HEK293T (cell line): ENCODE measurements at places on chromosomes 6 and 20.

GRCh38 chr6:44837255-44837654, 449.7 kb downstream of the CDC5L start:
- no peak for DNase-seq

GRCh38 chr6:90458353-90459224, 128.3 kb downstream of the MAP3K7 start:
- no peak for DNase-seq

- no peak for DNase-seq
These were observed 105.4 kb downstream of the TSHZ2 start for GRCh38 chr20:53077373-53078205.

DNA sequence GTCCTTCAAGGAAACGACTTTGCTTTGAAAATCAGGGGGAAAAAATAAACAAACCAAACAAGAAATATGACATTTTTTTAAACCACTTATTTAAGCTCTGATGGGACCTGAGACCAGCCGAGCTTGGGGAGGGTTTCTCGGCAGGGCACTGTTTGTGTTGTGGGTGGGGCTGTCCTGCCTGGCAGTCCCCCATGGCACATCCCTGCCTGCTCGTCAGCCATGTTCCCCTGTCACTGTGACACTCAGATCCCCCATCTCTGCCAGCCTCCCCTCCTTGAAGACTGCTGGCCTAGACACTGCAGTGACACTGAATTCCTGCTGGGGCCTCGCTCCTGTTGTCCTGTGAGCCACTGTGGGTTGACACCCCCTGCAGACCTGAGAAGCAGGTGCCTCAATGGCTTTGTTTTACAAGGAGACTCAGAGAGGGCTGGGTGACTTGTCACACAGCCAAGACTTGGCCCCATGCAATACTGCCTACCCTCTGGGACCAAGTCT, 95.1 kb upstream of the PTPN1 start:
- DNase-seq: no peak

DNA sequence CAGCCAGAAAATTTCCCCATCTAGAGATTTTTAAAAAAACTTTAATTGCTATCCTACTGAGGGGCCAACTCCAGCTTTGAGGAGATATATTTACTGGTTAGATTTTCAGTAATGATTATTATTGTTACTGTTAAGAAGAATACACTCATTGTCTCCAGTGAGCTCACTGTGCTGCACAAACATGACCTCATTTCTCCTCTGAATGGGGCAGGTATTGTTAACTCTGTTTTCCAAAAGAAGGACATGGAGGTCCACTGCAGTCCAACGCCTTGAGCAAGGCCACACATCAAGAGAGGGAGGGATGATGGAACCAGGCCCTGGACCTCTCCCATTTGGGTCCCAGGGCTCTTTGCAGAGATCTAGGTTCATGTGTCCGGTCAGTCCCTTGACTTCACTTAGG, 13.9 kb upstream of the SCUBE3 start:
- no peak for DNase-seq

GRCh38 chr6:127554435-127555006, 22.5 kb upstream of the C6orf58 start:
- DNase-seq: peak; percentile 49

DNA sequence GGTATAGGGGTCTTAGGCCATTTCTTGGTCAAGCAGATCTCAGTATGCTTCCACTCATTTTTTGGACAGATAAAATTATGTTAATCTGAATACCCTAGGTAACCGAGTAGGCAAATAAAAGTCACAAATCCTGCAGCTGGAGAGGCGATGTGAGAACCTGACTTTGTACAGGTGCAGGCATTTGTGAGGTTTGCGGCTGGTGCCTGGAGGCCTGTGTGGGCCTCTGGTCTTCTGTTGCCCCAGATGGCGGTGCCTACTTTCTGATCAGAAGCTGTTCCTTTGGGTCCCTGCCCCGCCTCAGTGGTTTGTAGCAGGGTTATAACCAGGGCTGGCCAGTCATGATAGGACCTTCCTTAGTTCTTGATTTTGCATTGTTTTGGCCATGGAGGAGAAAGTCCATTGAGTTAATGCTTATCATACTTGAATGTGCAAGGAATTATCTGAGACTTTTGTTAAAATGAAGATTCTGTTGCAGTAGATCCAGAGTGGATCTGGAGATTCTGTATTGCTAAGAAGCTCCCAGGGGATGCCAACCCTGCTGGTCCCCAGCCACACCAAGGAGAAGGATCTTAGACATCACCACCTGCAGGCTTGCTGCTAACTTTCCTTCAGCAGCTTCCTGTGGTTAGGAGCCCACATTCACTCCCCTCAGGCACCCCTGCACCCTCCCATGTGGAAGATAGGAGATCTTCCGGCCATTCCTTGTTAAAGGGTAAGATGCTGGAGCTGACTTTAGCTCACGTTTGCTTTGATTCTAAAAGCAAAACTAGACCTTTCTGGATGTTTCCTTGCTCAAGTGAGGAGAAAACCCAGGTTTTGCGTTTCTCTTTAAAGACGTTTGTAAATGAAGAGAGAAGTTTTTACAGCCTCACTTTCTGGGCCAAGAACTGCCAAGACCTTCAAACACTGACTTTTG, 50.7 kb downstream of the LRRC1 start:
- DNase-seq: no peak

DNA sequence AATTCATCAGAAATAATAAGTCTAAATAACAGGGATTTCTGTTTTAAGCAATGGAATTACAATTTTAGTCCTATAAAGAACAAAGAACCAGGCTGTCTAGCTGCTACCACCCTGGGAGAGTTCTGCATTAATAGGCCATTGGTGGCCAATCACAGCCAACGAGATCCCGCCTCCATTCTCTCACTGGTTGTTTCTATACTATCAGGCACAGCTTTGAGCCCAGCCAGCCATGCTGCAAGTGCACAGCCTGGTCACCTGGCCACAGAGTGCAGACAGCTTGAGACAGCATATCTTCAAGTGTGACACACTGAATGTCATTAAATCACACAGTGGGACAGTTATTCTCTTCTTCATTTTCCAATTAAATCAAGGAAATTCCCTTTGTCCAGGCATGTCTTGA, 16.1 kb upstream of the RAB22A start:
- peak; percentile 53 for DNase-seq

GRCh38 chr6:133871131-133871530, 17.8 kb upstream of the TCF21 start:
- no peak for DNase-seq

DNA sequence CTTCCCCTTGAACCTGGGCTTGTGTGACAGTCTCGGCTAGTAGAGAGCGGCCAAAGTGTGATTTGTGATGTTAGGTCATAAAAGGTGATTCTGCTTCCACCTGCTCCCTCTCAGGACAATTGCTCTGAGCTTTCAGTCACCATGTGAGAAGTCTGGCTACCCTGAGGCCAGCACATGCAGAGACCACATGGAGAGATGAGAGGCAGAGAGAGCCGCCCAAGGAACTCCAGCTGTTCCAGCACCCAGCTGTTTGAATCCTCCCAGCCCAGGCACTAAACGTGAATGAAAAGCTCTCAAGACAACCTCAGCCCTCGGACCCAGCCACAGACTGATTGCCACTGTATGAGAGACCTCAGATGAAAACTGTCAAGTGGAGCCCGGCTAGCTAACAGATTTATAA, 143.4 kb upstream of the EEF1E1 start:
- no peak for DNase-seq

- peak; percentile 76 for DNase-seq
These were observed 44.8 kb upstream of the SLC2A12 start for GRCh38 chr6:134097114-134097707.

DNA sequence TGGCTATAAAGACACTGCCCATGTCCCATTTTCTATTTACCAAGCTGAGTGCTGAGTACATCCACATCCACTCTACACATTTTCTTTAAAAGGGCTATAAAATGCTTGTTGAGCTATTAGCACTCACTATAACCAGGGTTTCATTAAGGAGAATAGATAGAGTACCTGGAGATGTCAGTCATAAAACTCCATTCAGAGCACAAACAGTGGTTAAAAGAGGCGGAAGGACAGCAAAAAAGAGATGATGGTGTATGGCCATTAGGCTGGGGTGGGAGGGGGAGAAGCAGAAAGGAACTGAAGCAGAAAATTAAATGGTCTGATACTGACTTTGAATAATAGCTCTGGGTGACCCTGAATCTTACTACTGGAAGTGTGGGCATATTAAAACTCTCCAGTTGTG, 609.9 kb upstream of the MAP3K7 start:
- DNase-seq: no peak

DNA sequence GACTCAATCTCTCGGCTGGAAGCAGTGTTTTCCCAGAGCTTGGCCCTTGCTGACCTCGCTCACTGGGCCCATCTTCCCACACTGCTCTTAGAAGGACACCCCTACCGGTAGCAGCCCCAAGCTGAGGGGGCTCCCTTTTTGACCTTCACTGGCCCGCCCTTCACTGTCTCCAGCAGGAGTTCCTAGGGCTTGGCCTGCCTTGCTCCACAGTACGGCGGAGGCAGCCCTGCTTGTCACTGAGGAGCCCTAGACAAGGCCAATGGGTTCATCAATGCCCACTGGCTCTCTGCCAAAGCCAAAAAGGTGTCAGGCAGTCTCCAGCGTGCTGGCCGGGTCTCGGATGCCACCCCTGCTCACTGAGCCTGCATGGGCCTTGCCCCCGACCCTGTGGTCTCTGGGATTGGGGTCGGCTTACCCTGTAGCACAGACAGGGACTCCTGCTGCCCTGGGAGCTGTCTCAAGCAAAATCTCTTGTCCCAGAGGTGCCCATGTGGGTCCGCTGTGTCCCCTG, 2.1 kb downstream of the MMP24OS start:
- DNase-seq: no peak

GRCh38 chr20:56373942-56374341, 15.2 kb downstream of the FAM210B start:
- DNase-seq: no peak

DNA sequence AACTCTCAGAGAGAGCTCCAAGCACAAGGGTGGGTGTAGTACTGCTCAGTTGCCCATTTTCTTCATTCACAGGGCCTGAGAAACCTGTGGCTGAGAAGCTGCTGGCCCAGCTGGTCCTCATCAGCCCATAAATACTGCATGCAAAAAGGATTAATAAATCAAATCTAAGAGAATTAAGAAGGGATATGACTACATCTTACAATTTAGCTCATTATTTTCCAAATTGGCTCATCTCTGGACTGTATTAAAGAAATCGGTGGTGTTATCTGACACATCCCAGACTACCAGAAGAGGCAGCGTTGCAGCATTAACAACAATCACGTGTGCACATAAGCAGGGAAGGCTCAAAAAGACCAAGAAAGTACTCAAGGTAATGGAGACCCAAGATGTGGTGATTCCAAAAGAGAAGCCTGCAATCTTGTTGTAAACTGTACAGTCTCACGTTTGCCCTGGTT, 90.7 kb downstream of the CD24 start:
- peak; percentile 25 for DNase-seq

DNA sequence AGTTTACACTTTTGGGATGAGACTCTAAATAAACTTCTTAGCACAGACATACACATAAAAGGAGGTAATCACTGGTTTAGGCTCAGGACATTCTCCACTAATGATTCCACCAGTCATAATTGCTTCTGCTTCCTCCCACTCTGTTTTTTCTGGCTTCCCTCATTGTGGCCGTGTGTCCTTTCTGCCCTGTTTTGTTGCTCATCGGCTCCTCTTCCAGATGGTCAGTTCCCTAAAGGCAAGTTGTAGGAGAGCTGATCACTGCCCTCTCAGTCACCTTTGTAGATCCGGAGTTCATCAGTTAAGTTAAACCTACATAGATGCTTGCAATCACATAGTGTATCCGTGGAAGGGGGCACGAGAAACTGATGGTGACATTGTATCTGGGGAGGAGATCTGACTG, 200.5 kb upstream of the ARG1 start:
- no peak for DNase-seq

GRCh38 chr20:50821257-50821921, 26.5 kb downstream of the BCAS4 start:
- no peak for DNase-seq

GRCh38 chr20:50070361-50070760, 42.6 kb downstream of the UBE2V1 start:
- no peak for DNase-seq

- DNase-seq: no peak
These were observed 141.8 kb downstream of the SIM1 start for GRCh38 chr6:100322886-100323285.

DNA sequence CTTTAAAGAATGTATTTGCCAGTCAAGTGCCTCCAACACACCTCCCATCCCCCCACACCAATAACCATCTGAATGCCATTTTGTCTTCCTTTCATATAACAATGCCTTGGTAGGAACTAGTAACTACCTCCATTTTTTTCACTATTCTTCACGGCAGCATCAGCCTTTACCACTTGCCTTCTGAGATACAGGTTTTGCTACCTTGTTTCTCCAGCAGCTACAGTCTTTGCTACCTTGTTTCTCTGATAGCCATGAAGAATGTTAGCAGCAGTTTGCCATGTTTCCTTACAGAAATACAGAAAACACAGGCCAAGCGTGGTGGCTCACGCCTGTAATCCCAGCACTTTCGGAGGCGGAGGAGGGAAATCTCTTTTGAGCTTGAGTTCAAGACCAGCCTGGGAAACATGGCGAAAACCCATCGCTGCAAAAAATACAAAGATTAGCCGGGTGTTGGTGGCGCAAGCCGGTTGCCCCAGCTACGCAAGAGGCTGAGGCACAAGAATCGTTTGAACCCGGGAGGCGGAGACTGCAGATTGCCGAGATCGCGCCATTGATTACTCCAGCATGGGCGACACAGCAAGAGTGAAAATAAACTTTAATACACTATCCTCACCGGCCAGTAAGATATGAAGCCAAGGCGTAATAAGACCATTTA, 100.9 kb downstream of the HFE start:
- no peak for DNase-seq

DNA sequence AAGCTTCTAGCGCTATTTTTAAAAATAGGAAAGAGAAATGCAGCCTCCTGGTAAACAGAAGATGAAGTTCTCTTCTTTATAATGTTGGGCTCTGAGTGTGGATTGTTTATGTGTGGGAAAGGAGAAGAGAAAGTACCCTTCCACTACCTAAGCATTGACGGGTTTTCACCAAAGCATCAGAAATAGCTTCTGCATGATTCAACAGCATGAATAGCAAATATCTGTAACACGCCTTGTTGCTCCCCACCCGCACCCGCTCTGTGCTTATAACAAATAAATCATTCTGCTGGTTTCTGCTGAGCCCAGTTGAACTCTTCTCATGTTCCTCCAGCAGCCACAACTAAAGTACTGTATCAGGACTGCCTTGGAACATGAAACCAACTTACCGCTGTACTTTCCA, 20.7 kb downstream of the TXLNB start:
- DNase-seq: no peak
